ENCODE measurements at places on chromosomes 2 and 18.

- DNase-seq: no peak
Observed at GRCh38 chr2:56297671-56298070, 113.9 kb downstream of the CCDC85A start.

DNA sequence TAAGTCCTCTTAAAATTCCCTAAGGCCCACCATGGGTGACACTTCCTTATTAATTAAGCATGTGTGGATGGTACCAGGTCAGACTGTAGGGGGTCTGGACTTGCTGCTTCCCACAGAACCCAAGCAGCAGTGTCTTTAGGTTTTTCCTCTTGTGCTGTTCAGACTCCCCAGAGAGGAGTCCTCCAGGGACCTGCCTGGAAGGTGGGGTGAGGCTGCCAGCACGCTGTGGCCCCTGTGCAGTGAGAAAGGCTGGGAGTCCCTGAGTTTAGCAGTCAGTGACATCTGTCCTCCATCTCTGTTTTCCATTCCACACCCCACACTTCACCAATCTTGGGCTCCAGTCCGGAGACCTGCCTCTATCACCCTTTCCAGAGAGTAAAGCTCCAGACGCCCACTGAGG is 18.0 kb upstream of the ST3GAL5 start:
- no peak for DNase-seq

DNA sequence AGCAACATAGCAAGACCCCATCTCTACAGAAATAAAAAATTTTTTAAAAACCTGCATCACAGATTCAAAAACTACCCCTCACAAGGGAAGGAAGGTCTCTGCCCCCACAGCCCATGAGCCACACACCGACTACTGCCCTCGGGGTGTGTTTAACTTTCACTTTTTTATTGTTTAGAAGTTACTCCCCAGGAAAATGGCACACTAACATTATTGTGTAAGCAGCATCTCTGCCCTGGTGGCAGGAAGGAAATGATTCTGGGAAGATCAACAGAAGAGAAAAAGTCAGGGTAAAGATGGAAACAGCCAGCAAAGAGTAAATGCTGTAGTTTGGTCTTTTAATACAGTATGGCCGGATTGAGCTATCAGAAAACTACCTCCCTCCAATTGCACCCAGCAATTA is 21.9 kb downstream of the TRABD2A start:
- DNase-seq: no peak

DNA sequence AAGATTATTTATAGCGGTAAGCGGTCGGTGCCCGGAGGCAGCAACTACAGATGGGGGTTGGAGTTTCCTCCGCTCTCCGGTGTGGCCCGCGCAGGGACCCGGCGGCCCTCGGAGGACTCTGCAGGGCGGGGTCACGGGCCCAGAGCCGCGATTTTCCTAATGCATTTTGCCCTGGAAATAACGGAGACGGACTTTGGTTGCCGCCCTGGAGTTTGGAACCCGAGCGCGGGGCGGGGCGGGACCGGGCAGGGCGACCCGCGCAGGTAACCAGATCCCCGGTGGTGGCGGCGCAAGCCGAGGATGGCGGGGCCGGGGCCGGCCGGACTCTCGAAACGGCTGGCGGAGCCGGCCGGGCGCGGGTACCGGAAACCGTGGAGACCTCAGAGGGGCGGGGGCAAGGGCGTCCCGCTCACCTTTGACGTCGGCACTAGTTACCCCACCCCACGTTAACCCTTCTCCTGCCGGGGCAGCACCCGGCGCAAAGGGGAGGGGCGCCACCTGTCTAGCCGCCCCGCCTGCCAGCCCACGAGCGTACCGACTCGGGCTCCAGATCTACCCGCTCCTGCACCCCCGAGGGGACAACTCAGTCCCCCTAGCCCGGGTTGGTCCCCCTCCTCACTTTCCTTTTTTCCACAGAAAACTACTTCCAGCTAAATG is 2.9 kb downstream of the CYP26B1 start:
- peak; percentile 6 for DNase-seq

- no peak for DNase-seq
Observed at GRCh38 chr2:232415736-232416520, 9.3 kb downstream of the ALPG start.

- no peak for DNase-seq
Observed at GRCh38 chr2:219676586-219676985, 49.2 kb downstream of the SLC4A3 start.

DNA sequence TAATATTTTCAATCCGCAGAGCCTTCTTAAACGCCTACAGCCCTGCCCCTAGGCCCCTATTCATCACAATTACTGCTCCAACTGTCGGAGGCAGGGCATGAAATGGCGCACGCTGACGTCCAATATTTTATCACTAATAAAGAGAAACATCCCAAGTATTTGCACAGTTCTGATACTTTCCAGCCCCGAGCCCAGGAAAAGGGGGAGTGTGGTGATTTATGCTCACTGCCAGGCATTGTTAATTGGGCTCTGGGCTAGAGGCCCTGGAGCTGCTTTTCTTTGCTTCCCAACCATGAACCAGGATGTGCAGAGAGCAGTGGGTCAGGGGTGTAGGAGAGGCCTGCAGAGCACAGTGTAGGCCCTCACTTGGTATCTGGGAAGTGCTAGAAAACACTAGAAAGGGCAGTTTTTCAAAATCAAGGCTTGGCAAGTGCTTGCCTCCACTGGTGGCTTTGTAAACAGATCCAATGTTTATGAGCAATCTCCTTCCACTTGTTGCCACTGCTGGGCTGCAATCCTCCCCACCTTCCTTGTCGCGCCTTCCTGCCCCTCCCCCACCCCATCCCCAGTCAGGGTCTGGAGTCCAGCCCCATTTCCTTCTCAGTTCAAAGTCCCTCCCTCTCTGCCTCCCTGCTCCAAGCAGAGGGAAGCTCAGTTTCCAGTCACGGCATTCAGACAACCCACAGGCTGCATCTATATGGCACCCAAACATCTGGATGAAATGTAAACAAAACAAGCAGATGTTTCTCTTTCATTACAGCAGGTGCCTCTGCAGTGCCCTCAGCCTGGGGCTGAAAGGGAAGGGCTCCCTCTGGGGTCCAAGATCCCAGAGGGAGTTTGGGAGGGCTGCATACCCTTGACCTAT is 83.9 kb upstream of the PKDCC start:
- DNase-seq: no peak

- no peak for DNase-seq
Observed at GRCh38 chr2:150878356-150878755, 383.3 kb downstream of the RBM43 start.

- DNase-seq: no peak
Observed at GRCh38 chr2:71566372-71566771, 113.0 kb downstream of the DYSF start.

GRCh38 chr2:122100346-122100745 is 344.9 kb downstream of the TSN start:
- DNase-seq: no peak

GRCh38 chr2:120699292-120699691 is 36.4 kb upstream of the GLI2 start:
- DNase-seq: no peak

GRCh38 chr2:17672583-17673317 is 80.9 kb downstream of the SMC6 start:
- no peak for DNase-seq

DNA sequence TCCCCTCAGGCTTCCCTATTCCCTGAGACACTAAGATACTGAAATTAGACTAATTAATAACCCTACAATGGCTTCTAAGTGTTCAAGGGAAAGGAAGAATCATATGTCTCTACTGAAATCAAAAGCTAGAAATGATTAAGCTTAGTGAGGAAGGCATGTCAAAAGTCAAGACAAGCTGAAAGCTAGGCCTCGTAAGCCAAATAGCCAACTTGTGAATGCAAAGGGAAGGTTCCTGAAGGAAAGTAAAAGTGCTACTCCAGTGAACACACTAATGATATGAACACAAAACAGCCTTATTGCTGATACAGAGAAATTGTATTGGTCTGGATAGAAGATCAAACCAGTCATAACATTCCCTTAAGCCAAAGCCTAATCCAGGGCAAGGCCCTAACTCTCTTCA is 10.0 kb downstream of the ZC3H8 start:
- no peak for DNase-seq

DNA sequence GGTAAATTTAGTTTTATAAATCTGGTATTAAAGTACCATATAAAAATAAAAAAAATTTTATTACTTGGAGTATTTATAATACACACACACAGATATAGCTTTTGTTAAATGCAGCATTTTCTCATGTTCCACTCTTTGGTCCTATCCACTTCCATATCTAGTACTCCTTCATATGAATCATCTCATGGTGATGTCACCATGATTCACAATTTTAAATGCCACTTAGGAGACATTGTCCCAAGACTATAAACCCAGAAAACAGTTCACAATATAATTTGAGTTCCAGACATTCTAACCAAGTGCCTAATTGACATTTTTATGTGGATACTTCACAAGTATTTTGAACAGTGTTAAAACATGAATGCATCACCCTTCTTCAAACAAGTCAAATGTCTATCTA is 1398.3 kb downstream of the DSC3 start:
- no peak for DNase-seq
